ENCODE measurements at places on chromosomes 4 and X.

GRCh38 chr4:26033389-26033788, 119.4 kb downstream of the SMIM20 start:
- DNase-seq = no peak
- H3K4me3 ChIP-seq = no peak overlapping the region
- no peak overlapping the region for H3K27ac ChIP-seq
- H3K4me1 ChIP-seq = peaks cover 19% of the 10 kb centered on the region

GRCh38 chr4:111806331-111806730, 338.9 kb upstream of the FAM241A start:
- H3K4me3 ChIP-seq = no peak overlapping the region
- H3K27ac ChIP-seq = no peak overlapping the region
- no peaks in the 10 kb centered on the region for H3K27me3 ChIP-seq
- no peak for DNase-seq
- H3K36me3 ChIP-seq = no peaks in the 10 kb centered on the region

DNA sequence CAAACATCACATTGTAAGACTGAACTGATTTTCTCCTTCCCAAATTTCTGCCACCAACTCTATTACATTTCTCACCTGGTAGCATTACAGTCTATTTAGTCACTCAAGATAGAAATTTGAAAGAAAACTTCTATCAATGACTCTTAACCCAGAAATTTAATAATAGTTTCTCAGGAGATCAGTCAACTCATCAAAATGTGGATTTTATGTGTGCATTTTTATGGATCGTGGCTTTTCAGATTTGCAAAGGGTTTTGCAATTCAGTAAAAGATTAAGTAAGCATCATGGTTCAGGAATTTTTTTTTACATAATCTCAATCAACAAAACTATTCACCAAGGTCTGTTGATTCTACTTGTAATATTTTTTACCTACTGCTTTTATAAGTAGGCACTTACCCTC, 111.1 kb downstream of the CFAP299 start:
- H3K36me3 ChIP-seq = no peaks in the 10 kb centered on the region
- no peak for DNase-seq
- H3K4me3 ChIP-seq = no peak overlapping the region
- no peaks in the 10 kb centered on the region for H3K4me1 ChIP-seq

- H3K36me3 ChIP-seq = no peaks in the 10 kb centered on the region
- H3K27ac ChIP-seq = no peak overlapping the region
- no peak for DNase-seq
- H3K4me3 ChIP-seq = no peak overlapping the region
- peaks cover 21% of the 10 kb centered on the region for H3K27me3 ChIP-seq
Observed at GRCh38 chr4:185734214-185734613, 77.8 kb downstream of the SORBS2 start.

DNA sequence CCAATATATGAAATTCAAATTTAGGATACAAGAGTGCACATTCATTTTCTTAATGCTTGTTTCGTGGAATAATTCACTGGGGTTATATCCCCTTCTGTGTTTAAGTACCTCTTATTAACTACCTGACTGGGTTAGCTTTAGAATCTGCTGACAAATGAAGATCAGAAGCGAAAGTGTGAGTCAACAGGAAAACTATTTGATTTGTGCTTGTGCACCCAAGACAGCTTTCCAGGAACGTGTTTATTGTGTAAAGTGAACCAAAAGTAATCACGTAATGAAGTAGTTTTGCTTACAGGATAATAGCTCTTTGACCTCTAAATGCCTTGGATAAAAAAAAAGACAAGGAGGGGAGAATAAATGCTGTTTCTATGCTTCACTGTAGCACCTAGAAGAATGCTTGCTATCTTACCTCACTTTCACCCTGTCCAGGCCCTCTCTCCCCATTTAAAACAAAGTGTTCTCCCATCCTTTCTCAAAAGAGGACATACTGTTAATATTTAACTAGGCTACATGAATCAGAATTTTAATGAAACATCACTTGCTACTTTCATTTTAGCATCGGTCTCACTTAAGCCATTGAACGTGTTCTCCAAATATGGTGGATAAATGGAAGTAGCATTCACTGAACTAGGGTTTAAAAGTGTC, 141.9 kb downstream of the THOC2 start:
- H3K27me3 ChIP-seq = no peaks in the 10 kb centered on the region
- no peak for DNase-seq
- peaks cover 2% of the 10 kb centered on the region for H3K4me1 ChIP-seq
- H3K4me3 ChIP-seq = no peak overlapping the region
- H3K27ac ChIP-seq = no peak overlapping the region
- H3K36me3 ChIP-seq = no peaks in the 10 kb centered on the region

DNA sequence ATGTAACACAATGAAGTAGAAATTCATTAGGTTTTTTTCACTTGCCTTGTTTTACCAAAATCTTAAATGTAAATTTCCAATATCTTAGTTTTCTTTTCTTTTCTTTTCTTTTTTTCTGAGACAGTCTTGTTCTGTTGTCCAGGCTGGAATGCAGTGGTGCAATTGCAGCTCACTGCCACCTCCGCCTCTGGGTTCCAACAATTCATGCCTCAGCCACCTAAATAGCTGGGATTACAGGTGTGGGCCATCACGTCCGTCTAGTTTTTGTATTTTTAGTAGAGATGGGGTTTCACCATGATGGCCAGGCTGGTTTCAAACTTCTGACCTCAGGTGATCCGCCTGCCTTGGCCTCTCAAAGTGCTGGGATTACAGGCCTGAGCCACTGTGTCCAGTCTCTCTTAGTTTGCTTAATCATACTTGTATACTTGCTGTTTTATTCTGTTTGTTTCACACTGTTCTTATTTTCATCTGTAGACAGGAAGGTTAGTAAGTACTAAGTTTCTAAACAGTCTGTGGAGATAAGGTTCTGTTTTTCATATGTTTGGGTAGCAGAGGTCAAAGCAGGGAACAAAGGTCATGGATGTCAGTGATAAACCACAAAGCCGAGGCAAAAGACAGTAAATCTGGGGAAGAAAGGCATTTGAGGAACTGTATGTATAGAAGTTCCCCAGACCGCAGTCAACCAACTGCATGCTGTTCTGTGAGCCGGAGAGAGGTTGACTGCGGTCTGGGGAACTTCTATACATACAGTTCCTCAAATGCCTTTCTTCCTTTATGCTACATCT, 129.1 kb downstream of the CBR4 start:
- H3K27me3 ChIP-seq = peaks cover 47% of the 10 kb centered on the region
- peaks cover 9% of the 10 kb centered on the region for H3K4me1 ChIP-seq
- no peak overlapping the region for H3K27ac ChIP-seq
- H3K4me3 ChIP-seq = no peak overlapping the region
- no peak for DNase-seq

DNA sequence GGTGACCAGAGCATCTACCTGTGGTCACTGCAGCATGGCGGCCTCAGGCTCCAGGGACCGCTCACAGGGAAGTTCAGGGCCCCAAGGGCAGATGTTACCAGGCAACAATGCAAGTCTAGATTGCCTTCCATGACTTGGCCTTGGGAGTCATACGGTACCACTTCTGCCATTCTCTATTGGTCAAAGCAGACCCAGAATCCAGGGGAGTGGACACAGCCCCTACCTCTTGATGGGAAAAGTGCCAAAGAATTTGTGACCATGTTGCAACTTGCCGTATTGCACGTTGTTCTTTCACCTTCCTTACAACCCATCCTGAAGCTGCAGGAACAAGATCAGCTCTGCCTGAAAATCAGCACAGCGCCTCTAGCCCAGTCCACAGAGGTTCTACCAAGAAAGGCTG, 111.1 kb downstream of the IRF2 start:
- peaks cover 18% of the 10 kb centered on the region for H3K4me1 ChIP-seq
- no peak for DNase-seq
- no peaks in the 10 kb centered on the region for H3K36me3 ChIP-seq
- no peak overlapping the region for H3K4me3 ChIP-seq
- no peaks in the 10 kb centered on the region for H3K27me3 ChIP-seq
- H3K27ac ChIP-seq = no peak overlapping the region

GRCh38 chrX:48490661-48491060, 14.7 kb downstream of the FTSJ1 start:
- DNase-seq = no peak
- no peak overlapping the region for H3K27ac ChIP-seq
- no peaks in the 10 kb centered on the region for H3K27me3 ChIP-seq
- H3K4me1 ChIP-seq = no peaks in the 10 kb centered on the region

DNA sequence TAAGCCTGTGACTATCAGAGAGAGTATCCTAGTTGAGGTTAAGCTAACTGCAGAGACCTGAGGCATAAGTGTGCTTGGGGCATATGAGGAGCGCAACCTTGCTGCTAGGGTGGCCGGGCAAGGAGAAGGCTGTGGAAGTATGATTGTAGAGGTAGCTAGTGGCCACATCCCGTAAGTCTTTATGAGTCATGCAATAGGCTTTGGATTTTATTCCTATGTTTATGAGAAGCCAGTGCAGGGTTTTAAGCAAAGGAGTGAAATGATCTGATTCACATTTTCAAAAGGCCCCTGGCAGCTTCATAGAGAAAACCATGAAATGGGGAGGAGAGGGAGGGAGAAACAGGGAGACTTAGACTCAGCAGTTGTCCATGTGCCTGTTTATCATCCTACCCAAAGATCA, 92.1 kb upstream of the WDFY3 start:
- no peak overlapping the region for H3K4me3 ChIP-seq
- H3K27me3 ChIP-seq = peaks cover 4% of the 10 kb centered on the region
- no peak for DNase-seq
- H3K36me3 ChIP-seq = no peaks in the 10 kb centered on the region
- no peak overlapping the region for H3K27ac ChIP-seq

GRCh38 chr4:54395013-54395527, 166.0 kb downstream of the PDGFRA start:
- H3K4me1 ChIP-seq = no peaks in the 10 kb centered on the region
- H3K27ac ChIP-seq = no peak overlapping the region
- no peak overlapping the region for H3K4me3 ChIP-seq
- H3K36me3 ChIP-seq = no peaks in the 10 kb centered on the region

GRCh38 chrX:123720486-123720885, 12.4 kb downstream of the THOC2 start:
- H3K36me3 ChIP-seq = peaks cover 28% of the 10 kb centered on the region
- no peak overlapping the region for H3K4me3 ChIP-seq
- H3K27me3 ChIP-seq = no peaks in the 10 kb centered on the region
- H3K27ac ChIP-seq = no peak overlapping the region
- H3K4me1 ChIP-seq = peaks cover 25% of the 10 kb centered on the region
- DNase-seq = no peak

DNA sequence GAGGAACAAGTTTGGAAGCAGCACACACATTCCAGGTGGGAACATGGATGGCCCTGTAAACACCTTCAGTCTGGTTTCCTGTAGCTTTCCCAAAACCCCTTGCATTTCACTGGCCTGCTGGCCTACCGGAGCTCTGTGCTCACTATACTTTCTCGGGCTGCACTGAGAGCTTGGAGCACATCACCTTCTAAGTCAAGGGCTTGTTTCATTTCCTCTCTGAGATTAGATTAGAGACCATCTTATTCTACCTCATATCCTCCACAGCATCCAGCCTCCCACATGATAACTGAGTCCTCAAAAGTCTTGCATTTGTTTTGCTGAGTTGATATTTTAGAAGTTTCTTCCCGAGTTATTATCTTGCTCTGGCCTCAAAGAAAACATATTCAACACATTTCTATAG, 147.7 kb downstream of the RASL11B start:
- H3K4me3 ChIP-seq = no peak overlapping the region
- H3K4me1 ChIP-seq = peaks cover 20% of the 10 kb centered on the region
- no peak for DNase-seq
- H3K36me3 ChIP-seq = peaks cover 14% of the 10 kb centered on the region
- H3K27me3 ChIP-seq = no peaks in the 10 kb centered on the region

Measured in activated naive CD8-positive, alpha-beta T cell treated with anti-CD3 and anti-CD28 coated beads, Interleukin-2, amount 50 U/mL, for 24 hours (primary cell).